Heart left ventricle (tissue), 16 donors: ENCODE measurements at places on chromosomes 16 and 17.

- no peak for DNase-seq
Measured at GRCh38 chr16:85844786-85845185, 45.3 kb downstream of the COX4I1 start.

DNA sequence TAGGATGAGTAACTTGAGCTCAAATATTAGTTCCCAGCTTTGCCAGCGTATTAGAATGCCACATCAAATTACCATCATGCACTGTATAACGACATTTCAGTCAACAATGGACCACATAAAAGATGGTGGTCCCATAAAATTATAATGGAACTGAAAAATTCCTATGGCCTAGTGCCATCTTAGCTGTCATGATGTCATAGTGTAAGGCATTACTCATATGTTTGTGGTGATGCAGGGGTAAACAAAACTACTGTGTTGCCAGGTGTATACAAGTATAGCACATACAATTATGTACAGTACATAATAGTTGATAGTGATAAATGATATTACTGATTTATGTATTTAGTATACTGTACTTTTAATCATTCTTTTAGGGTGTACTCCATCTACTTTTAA lies 54.4 kb upstream of the NETO2 start:
- DNase-seq: no peak

GRCh38 chr16:1188432-1189189 lies 35.7 kb downstream of the CACNA1H start:
- no peak for DNase-seq

- DNase-seq: no peak
Measured at GRCh38 chr16:15686287-15686686, 36.2 kb downstream of the NDE1 start.

- no peak for DNase-seq
Measured at GRCh38 chr16:6667393-6667792, 665.3 kb upstream of the RBFOX1 start.

DNA sequence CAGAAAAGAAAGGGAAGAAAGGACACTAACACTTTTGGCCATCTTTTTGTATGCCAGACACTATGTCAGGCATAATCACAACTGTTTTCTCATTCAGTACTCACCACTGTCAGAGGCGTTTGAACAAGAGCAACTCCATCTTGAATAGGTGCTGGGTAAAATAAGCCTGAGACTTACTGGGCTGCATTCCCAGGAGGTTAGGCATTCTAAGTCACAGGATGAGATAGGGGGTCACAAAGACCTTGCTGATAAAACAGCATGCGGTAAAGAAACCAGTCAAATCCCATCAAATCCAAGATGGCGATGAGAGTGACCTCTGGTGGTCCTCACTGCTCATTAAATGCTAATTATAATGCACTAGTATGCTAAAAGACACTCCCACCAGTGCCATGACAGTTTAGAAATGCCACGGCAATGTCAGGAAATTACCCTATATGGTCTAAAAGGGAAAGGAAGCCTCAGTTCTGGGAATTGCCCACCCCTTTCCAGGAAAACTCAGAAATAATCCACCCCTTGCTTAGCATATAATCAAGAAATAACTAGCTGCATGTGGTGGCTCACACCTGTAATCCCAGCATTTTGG lies 14.9 kb upstream of the LYRM9 start:
- DNase-seq: no peak

DNA sequence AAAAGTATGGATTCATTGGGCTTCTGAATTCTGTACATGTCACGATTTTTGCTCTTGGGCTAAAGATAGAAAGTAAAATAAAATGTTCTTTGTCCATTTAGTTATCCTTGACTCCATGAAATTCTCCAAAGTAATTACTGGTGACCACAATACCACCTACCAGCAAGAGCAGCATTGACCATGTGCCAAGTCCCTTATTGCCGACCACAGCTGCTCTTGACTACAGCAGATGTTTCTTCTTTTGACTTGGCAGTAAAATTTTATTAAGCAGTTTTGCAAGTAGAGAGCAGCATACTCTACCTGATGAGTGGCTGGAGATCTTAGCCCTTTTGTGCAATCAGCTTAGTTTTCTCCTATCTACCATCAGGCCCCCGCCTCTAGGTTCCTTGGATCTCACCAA lies 152.2 kb upstream of the TBX2 start:
- DNase-seq: peak; percentile 25

DNA sequence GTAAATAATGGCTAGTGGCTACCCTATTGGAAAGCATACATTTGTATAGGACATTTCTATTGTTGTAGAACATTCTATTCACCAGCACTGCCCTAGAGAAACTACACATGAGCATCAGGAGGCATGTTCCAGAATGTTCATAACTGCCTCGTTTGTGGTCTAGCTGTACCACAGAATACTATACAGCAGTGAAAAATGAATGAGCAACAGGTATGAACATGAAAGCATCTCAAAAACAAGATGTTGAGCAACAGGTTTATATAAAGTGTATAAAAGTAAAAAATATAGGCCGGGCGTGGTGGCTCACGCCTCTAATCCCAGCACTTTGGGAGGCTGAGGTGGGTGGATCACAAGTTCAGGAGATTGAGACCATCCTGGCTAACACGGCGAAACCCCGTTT lies 91.7 kb downstream of the BMERB1 start:
- DNase-seq: no peak

GRCh38 chr16:3074860-3075522 lies 9.6 kb downstream of the IL32 start:
- DNase-seq: no peak

- no peak for DNase-seq
Measured at GRCh38 chr16:51180719-51181502, 29.8 kb upstream of the SALL1 start.

- DNase-seq: no peak
Measured at GRCh38 chr17:27564463-27564862, 66.5 kb upstream of the LGALS9 start.

GRCh38 chr17:41340934-41341861 lies 9.4 kb downstream of the KRT33A start:
- DNase-seq: no peak

DNA sequence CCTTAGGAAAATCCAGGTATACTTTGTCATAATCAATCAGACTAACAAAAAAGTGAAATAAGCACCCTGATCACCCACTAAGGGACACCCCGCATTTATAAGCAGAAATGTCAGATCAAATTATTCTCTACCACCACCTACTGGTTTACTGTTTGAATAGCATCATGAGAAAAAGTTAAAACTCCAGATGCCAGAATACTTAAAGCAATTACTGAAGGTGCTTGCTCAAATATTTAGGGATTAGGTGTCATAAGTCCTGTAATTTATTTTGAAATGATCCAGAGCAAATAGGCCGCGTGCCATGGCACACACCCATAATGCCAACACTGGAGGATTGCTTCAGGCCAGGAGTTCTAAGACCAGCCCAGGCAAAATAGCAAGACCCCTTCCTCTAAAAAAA lies 2.3 kb downstream of the TOP2A start:
- no peak for DNase-seq

DNA sequence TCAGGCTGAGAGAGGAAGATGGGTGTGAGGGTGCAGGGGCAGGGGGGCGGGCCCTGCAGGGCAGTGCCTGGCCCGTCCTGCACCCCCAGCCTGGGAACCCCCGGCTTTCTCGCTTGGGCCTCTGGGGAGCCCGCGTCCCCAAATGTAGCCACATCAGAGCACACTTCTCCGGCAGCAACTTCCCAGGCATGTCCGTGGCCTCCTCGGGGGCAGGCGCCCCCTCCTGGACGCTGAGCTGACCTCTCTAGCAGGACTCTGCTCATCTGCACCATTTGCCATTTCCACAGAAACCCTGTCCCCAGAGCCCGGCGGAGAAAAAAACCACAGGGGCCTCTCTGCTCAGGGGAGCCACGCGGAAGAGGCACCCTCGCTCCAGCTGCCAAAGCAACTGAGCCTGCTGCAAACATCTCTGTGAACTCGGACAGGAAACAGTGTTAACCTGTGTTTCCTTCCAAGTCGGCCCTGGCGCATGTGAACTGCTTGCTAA lies 63.4 kb downstream of the KLHDC4 start:
- no peak for DNase-seq

GRCh38 chr17:43033948-43034881 lies 9.2 kb downstream of the RND2 start:
- DNase-seq: no peak

DNA sequence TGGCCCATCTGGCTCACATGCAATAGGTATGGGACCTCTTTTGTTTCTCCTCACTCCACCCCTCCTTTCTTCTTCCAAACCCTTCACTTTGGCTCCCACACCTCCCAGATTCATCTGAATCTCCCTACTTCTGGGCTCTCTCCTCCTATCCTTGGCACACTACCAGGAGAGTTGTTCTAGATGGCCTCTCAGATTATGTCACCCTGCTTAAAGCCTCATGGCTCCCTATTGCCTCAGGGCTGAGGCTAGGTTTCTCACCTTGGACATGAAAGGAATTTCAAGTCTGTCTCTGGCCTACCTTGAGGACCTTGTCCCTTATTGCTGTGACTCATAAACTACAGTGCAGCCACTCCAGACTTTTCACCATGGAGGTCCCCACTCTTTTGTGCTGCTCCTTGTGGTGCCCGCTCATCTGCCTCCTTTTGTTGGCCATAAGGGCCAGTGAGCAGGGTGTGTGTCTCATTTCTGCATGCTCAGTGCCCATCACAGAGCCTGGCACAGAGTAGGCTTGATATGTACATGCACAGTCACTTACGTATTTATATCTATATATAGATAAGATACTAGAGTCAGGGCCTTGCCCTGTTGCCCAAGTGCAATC lies 1.0 kb upstream of the MFAP4 start:
- DNase-seq: no peak

DNA sequence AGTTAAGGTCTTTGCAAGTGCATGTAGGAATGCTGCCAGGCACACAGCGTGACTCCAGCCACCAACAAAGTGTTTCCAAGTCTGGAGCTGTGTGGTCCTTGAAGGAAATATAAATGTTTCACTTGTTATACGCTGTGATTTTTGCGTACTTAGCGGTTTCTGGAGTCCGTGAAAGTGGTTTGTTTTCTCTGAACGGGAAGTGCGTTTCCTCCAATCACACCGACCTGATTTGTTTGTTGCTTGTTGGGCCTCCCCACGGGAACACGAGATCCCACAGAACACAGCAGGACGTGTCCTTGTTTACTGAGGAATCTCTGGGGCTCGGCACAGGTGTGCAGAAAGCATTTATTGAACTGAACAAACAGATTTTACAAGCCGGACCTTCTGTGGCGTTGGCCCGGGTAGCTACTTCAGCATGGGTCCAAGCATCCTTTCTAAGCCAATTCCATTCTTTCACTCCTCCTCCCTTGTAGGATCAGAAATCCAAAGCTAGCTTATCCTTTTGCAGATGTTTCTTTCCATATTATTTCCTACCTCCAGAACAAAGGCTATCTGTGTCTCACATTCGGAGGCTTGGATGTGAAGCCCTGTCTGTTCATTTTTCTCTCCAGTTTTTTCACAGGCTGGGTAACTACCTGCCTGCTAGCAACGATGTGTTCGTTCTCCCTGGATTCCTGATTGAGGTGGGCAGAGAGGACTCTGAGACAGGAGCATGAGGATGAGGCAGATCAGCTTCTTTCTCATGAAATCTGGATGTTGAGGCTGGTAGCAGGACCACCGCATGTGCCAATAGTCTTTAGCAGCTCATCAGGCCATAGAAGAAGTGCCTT lies 44.6 kb downstream of the ABAT start:
- DNase-seq: no peak

- DNase-seq: no peak
Measured at GRCh38 chr16:78889346-78889745, 711.2 kb downstream of the MAF start.

DNA sequence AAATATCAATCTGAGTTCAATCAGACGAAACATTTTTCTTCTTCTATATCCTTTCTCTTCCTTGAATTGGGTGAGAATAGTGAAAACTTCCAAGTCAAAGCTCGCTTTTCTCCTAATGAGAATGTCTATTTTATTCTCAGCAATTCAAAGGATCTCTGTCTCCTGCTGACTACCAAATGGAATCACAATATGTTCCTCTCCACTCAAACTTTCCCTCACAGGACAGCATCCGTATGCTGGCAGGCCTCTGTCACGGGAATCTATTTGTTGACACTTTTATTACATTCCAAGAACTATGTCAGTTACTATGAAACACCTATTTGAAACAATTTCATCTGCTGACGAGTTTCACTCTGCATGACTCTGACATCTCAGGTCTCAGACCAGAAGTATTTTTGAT lies 1196.6 kb downstream of the CDH11 start:
- DNase-seq: no peak

GRCh38 chr16:28549301-28549899 lies 4.3 kb upstream of the SGF29 start:
- DNase-seq: no peak

GRCh38 chr17:4177806-4178205 lies 34.8 kb downstream of the CYB5D2 start:
- DNase-seq: no peak

DNA sequence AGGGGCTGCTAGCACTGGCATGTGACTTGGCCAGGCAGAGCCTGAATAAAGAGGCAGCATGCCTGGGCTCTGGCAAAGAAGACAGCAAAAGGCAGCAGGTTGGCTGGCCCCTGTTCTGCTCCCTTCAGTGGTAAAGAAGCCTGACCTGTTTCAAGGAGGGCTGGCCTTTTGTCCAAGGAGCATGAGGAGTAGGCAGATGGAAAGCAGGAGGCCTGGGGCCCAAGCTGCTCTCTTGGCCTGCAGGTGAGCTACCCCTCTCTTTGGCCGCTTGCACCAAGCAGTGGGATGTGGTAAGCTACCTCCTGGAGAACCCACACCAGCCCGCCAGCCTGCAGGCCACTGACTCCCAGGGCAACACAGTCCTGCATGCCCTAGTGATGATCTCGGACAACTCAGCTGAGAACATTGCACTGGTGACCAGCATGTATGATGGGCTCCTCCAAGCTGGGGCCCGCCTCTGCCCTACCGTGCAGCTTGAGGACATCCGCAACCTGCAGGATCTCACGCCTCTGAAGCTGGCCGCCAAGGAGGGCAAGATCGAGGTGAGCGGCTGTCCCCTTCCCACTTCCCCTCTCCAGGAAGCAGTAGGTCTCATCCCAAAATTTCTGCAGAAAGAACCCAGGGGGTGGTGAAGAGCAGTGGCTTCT lies 8.0 kb downstream of the TRPV2 start:
- no peak for DNase-seq

DNA sequence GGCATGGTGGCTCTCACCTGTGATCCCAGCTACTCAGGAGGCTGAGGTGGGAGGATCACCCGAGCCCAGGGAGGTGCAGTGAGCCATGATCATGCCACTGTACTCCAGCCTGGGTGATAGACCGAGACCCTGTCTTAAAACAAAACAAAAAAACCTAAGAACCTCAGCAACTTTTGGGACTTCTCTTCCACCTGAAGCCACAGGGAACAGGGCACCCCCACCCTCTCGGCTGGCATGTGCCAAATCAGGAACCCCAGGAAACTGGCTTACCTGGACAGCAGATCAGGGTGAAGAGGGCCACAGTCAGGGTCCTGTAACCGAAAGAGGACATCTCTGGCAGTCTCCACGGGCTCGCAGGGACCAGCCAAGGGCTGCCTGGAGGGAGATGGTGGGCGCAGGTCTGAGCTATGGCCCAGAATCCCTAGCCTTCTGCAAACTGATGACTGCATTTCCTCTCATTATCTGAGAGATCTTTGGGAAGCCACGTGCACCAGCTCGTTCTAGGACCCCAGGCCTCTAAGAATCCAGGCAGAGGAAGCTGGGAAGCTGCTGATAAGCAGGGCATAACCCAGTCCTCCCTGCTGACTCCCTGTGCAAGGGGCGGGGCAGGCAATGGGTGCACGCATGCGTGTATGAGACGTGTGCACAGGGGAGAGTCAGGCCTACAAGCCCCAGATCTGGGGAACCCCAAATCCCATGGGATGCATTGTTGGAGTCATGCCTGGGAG lies 8.4 kb downstream of the PRR29 start:
- DNase-seq: peak; percentile 87

GRCh38 chr16:47492428-47493377 lies 31.6 kb downstream of the PHKB start:
- DNase-seq: peak; percentile 90
